ENCODE measurements at places on chromosomes 5 and 9. TPM values are rescaled to one million over a fixed set of nuclear protein-coding genes. Genes with fewer than 3 reads are reported as not detected.

The F12 gene
- 3.6 TPM for total RNA-seq

The NEURL1B gene
- 14.6 TPM for total RNA-seq

The PCDHB1 gene
- total RNA-seq: not detected

The SLCO6A1 gene
- total RNA-seq: not detected

The PCDHB13 gene
- total RNA-seq: 5.1 TPM

The SLC6A18 gene
- not detected for total RNA-seq

The DEPDC1B gene
- 20.9 TPM for total RNA-seq

The NPR2 gene
- 23.0 TPM for total RNA-seq

The CER1 gene
- total RNA-seq: not detected

The CDH9 gene
- not detected for total RNA-seq

The CATSPER3 gene
- total RNA-seq: 0.11 TPM

DNA sequence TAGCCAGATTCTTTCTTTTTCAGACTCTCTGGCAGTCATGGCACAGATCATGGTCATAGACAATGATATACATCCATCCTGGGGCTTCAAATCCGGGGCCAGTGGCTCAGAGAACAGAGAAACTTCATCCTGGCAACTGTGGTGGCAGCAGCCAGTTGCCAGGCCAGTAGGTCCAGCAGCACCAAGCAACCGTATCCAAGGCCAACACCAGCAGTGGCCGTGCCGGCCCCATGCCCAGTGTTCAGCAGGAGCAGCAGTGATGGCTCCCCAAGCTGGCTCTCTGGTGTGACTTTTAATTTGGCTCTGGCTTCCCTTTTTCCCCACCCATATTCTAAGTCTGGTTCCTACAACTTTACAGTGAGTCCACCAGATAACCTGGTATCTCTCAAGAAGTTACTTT is 300.5 kb downstream of the DEPDC1B start:
- DNase-seq: no peak

- DNase-seq: no peak
Observed at GRCh38 chr9:6692881-6693361, 47.4 kb upstream of the GLDC start.

- DNase-seq: no peak
Observed at GRCh38 chr9:110928599-110928998, 109.7 kb downstream of the LPAR1 start.

DNA sequence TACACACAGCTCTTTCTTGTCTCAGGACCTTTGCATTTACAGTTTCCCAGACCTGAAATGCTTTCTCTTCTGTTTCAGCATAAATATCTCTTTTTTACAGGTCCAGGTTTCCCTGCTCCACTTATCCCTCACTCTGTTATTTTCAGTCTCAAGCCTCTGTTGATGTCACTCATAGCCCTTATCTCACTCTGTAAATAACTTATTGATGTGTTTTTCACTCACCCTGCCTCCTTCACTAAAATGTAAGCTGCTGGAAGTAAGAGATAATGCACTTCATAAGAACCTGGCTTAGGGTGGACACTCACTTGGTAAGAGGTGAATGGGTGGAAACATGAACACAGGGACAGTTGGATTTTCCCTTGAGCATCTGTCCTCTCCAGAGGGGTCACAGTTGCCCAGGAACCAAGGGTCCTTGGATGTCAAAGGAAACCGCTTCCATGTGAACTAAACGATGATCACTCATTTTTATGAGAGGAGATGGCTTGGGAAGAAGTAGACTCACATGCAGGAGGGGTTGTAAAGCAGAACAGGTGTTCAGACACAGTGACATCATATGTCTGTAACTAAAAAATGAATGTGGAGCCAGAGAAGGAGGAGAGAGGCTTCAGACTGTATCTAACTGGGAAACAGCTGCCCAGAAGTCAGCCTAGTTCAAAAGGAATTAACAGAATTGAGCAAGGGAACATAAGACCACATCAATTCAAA is 5.5 kb upstream of the HTR4 start:
- peak; percentile 6 for DNase-seq

GRCh38 chr9:109794361-109795012 is 14.5 kb downstream of the PALM2AKAP2 start:
- DNase-seq: no peak

DNA sequence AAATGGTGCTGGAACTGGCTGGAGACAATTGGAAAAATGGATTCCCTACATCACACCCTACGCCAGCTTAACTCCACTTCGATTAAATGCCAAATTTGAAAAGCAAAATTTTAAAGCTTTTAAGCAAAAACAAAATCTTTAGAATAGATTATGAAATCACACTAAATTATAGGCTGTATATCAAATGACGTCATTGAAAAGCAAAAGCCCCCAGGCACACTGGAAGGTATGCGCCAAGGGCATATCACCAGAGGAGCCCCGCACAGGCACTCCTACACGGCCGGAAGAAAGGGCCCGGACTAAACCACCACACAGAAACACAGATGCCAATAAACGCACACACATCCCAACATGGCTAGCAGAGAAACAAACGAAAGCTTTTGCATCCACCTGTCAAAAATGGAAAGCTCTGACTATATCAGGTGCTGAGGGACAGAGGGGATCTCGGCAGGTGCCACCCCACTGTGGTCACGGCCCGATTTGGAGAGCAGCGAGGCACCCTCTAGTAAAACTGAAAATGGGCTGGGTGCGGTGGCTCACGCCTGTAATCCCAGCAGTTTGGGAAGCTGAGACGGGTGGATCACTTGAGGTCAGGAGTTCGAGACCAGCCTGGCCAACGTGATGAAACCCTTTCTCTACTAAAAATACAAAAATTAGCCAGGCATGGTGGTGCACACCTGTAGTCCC is 17.0 kb upstream of the MXD3 start:
- DNase-seq: no peak

GRCh38 chr5:89034588-89034987 is 151.6 kb upstream of the MEF2C start:
- DNase-seq: peak; percentile 61

- no peak for DNase-seq
Observed at GRCh38 chr9:92754091-92754745, 10.4 kb downstream of the BICD2 start.

GRCh38 chr5:8981496-8981895 is 564.4 kb downstream of the SEMA5A start:
- DNase-seq: peak; percentile 39

DNA sequence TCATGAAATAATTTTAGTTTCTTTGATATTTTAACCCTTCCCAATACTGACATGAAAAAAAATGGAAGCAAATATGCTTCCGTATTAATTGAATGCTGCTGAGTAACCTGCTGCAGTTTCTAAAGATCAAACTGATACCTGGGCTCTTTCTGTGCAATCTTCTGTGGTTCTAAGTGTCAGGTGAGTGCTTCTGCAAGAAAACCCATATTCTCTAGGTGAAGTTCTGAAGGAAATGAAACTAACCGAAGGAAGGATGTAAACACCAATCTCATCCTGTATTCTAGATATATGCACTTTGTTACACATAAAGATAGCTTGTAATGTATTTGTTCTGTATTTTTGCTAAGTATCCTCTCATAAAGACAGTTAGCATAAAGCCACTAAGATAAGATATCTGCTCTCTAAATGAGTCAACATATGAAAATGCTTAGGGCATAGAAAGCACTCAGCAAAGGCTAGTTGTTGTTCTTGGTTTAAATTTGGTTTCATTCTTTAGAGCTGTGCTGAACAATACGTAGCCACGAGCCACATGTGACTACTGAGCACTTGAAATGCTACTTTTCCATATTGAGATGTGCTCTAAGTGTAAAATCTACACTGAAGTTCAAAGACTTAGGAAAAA is 52.0 kb downstream of the ITGA2 start:
- no peak for DNase-seq

DNA sequence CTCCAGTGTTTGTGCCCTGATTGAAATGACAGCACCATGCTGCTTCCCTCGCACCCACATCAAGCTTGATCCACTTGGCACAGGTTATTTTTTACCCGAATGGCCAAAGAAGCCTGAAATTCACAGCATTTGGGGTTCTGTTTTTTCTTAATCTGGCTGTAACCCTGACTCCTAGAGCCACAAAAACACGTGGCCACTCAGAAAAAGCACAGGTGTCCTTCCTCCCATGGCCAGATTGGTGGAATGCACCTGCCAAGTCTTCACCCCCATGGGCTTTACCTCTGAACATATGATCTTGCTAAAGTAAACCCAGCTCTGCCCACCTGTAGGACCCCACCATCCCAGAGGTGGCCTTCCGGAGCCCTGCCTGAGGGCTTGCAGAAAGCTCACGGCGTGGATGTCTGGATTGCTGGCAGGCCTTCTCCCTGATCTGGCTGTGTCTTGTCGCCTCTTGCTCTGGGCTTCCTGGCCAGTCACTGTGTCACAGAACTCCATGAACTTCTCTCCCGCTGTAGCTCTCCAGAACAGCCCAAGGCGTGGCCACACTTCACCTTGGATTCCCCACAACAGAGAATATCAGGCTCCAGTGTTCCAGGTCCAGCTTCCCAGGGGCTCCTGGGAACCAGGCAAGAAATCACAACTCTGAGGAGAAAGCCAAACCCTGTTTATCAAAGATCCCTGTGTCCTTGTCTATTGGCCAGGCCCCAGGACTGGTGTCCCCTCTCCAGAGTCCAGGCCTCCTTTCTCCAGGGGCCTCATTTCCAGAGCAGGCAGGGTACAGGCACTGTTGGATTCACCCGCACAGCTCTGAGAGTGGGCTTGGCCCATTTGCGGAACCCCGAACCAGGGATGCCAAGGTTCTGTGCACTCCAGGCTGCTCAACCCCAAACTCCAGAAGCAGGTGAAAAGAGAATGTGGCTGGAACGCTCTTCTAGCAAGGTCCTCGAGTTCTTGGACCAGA is 272.5 kb downstream of the SYK start:
- no peak for DNase-seq

DNA sequence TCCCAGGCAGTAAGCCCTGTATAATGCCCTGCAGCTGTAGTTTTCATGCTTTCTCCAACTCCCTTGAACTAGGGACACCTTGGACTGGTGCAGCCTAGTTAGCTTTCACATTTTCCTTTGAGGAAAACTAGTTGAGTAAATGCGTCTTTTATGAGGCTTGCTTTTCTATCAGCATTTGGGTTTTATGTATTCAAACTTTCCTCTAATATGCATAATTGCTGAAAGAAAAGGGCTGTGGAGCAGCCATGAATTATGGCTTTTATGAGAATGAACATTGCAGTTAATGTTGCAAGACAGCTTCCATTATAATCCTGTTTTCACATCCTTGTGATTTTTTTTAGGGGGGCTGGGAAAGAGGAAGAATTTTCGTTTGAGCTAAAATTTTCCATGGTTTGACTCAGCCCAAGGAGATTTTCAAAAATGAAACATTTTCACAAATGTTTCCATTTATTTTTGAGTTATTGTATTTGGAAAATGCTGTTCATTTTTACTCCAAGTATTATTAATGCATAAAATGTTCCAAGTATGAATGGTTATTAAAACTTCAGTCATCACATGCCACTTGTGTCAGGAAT is 57.9 kb upstream of the PPP3R2 start:
- DNase-seq: no peak

GRCh38 chr9:128554155-128554862 is 1.9 kb downstream of the SPTAN1 start:
- peak; percentile 94 for DNase-seq

- no peak for DNase-seq
Observed at GRCh38 chr5:11323761-11324160, 562.7 kb upstream of the DAP start.

DNA sequence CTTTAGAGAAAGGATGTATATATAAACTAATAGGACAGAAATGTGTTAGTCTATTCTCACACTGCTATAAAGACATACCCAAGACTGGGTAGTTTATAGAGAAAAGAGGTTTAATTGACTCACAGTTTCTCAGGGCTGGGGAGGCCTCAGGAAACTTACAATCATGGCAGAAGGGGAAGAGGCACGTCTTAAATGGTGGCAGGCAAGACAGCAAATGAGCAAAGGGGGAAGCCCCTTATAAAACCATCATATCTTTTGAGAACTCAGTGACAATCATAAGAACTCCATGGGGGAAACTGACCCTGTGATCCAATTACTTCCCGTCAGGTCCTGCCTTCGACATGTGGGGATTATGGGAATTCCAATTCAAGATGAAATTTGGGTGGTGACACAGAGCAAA is 8.8 kb upstream of the RICTOR start:
- no peak for DNase-seq

GRCh38 chr9:7788772-7789171 is 10.8 kb downstream of the DMAC1 start:
- DNase-seq: no peak

DNA sequence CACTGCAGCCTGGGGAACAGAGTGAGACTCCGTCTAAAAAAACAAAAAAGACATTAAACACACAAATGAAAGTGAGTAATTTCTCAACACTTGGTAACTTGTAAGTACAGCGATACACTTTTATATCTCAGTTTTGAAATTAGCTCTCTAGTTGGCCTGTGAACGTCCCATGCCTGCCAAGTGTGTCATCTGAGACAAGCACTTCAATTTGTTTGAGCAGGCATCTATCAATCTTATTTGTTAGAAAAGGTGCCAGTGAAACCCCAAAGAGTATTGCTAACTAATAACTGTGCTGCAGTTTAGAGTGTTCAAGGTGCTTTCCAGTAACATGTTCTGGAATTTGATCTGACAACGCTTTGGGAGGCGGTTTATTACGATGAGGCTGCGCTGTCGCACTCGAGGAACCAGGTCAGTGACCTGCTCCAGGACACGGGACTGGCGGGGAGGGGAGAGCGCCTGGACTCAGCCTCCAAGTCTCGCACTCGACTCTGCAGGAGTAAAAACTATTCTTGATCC is 1.1 kb upstream of the SPIN1 start:
- no peak for DNase-seq

DNA sequence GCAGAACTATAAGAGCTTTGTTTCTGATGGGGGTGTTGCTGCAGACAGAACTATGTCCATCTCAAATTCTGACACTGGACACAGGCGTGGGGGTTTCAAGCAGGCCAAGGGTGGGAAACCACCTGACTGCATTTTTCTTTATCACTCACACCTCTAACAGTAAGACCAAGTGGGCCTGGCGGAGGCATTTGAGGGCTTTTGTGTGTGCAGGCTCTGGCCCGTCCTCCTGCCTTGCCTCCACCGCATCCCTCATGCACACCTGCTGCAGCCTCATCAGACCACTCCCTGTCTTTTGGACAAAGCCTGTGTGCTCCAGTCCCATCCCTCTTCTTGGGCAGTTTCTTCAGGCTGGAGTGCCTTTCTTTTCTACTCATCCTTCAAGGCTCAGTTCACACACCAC is 7.9 kb downstream of the OR13J1 start:
- no peak for DNase-seq

DNA sequence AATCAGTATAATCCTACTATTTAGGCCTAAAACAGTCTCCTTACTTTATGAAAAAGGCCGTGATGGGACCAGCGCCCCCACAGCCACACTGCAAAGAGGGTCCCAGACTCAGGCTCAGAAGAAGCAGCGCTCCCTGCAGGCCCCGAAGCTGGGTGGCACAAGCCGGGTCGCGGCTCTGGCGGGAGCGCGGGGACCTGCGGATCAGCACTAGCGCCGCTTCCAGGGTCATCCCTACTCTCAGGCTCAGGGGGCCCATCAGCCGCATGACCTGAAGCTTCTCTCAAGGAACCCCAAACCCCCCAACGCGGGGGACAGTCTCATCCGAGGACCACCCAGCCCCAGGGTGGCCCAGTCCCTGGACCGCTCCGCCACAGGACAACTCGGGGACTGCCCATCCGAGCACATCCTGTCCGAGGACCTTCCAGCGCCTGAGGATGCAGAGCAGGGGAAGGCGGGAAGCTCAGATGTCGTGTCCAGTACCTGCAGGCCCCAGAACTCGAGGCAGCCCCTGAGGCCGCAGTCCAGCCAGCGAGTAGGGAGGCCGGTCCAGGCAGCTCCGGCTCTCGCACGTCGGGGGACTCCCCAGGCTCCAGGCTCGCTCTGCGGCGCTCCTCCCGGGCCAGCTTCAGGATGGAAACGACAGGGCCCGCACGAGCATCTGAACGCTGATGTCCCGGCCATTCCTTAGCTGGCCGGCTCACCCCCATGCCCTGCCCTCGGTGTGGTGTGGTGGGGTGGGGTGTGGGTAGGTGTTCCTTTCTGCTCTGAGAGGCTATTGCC is 32.4 kb upstream of the CDK20 start:
- no peak for DNase-seq

Measured in LHCN-M2 (cell line).